ENCODE measurements at places on chromosomes 6 and 20.

DNA sequence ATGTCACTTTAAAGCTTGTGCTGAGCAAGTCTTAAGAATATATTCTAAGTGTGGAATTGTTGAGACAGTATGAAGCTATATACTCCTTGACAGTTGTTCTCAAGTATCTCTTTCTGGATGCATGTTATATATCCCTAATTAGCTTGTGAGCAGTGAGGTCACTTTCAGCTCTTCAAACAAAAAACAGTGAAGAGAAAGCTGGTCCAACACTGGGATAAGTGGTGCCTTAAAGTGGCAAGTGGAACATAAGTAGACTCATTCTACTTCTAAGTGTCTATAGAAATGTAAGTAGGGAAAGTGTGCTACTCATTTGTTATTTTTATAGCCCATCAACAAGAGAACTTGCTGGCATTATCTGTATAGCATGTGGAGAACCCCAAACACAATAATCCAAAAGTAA lies 133.1 kb upstream of the BACH2 start:
- DNase-seq: no peak

DNA sequence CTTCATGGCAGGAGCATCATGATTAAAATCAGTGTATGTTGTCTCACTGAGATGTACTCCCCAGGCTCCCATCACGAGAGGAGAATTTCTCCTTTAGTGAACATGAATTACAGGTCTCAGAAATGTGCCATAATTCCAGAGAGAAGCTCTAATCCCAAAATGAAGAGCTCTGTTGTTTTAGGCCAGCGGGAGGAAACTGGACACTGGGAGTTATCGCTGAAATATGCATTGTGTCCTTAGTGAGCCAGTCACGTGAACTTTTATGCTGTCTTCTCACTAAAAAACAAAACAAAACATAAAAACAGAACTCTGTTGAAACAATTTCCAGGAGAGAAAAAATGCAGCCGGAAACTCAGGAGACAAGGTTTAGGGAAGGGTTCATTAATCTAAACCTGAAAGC lies 315.7 kb upstream of the NT5E start:
- no peak for DNase-seq

DNA sequence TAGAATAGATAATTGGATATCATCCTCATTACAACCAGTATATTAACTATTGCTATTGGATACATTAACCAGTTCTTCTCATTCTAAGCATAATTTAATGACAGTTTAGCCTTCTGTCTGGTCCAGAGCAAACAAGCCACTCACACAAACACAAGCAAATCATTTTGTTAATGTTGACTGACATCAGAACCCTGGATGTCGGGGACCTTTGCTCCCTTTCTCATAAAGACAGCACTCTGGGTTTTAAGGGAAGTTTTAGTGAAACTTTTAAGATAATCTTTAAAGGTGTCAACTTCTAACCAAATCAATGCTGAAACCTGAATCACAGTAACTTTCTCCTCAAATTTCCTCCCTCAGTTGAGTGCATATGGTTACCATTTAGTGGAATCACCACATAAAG lies 113.9 kb downstream of the PTPRK start:
- DNase-seq: no peak

GRCh38 chr20:6680854-6681253 lies 86.6 kb upstream of the BMP2 start:
- DNase-seq: no peak

GRCh38 chr6:2353412-2354137 lies 108.2 kb upstream of the GMDS start:
- peak; percentile 93 for DNase-seq

DNA sequence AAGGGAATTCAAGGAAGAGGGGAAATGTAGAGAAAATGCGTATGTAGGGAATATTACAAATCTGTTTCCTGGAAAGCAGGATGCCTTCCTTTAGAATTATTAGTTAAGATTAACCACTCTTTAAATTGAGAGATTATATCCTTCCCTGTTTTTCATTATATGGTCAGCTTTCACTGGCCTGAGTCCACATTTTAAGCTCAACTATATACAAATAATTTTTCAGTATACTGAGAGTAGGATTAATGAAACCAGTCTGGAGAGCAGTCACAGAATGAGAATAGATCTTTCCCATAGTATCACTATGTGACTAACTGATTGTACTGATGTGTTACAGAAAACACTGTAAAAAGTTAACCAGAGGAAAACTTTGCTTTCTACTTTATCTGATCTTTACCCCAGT lies 306.3 kb downstream of the LAMA2 start:
- DNase-seq: no peak

DNA sequence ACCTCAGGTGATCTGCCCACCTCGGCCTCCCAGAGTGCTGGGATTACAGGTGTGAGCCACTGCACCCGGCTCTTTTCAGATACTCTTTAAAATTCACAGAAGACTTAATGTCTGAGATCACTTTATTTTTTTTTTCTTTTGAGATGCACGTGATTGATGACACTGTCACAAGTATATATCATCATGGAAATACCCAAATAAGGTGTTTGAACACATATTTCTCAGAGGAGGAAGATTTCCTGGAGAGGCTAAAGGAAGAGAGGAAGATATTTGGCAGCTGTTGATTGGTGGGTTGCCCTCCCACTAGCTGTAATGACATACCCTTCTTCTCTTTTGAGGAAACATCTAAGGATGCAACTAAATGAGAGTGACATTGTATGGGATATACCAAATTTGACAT lies 225.9 kb upstream of the CITED2 start:
- no peak for DNase-seq

DNA sequence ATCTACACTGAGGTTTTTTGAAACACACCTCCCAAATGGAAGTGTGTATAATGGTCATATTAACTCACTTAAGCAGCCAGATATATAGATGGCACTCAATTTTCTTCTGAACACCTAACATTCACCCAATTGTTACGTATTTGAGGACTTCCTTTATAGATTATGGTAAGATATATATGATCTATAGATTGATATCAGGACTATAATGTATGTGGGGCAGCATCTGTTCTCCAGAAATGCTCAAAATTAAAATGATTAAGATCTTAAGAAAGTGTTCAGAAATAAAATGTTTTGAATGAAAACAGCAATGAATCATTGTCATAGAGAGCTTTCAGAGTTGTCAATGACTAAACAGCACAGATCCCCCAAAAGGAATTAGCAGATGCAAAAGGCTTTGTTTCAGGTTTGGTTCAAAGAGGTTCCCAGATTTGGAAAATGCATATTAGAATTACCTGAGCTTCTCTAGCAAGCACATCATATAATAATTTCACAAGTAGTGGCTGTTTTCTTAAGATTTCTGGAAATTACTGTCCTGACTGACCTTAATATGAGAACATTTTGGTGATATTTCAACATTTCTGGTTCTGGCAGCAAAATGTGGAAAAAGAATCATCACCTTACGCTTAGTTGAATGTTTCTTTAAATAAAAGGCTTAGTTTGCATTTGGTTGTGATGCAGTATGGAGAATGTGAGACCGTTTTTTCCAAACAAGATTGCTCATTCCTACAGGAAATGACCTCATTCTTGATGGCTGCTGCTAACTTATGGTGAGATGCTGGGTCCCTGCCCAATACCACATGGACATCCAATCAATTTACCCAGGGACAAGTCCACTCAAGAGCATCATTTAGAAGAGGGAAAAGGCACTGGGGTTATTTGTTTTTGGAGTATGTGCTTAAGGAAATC lies 31.5 kb downstream of the TRAF3IP2 start:
- peak; percentile 80 for DNase-seq

- no peak for DNase-seq
These were observed 43.6 kb downstream of the SOBP start for GRCh38 chr6:107533415-107534059.

DNA sequence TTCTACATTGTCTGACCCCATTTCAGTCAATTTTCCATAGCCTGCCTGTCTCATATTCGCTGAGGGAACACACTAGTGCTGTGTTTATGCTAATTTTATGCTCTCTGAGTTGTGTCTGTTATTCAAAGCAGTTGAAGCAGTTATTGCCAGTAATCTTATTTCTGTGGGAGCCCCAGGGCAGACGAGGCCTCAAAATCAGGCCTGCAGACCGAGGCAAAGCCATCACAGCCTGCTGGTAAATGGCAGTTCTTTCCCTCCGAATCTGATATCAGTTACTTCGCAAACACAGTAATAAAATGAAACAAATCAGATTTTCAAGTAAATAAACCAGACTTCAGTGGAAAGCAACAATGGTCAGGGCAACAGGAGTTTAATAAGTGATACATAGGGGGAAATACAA lies 508.4 kb downstream of the PKHD1 start:
- DNase-seq: no peak

DNA sequence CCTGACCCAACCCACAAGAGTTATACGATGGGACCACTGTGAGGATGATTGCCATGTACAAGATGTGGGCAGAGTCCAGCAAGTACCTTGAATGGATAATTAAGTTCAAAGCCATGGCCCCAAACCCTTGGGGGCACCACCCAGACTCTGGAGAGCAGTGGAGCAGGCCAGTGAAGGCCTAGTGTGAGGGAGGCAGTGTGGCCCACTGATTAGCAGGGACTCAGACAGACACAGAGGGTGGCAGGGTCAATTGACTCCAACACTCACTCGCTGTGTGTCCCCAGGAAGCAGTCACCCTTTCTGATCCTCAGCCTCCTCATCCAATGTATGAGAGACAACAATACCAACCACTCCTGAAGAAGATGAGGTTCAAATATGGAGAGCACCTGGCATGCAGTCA lies 1.7 kb upstream of the BPIFA1 start:
- DNase-seq: no peak

DNA sequence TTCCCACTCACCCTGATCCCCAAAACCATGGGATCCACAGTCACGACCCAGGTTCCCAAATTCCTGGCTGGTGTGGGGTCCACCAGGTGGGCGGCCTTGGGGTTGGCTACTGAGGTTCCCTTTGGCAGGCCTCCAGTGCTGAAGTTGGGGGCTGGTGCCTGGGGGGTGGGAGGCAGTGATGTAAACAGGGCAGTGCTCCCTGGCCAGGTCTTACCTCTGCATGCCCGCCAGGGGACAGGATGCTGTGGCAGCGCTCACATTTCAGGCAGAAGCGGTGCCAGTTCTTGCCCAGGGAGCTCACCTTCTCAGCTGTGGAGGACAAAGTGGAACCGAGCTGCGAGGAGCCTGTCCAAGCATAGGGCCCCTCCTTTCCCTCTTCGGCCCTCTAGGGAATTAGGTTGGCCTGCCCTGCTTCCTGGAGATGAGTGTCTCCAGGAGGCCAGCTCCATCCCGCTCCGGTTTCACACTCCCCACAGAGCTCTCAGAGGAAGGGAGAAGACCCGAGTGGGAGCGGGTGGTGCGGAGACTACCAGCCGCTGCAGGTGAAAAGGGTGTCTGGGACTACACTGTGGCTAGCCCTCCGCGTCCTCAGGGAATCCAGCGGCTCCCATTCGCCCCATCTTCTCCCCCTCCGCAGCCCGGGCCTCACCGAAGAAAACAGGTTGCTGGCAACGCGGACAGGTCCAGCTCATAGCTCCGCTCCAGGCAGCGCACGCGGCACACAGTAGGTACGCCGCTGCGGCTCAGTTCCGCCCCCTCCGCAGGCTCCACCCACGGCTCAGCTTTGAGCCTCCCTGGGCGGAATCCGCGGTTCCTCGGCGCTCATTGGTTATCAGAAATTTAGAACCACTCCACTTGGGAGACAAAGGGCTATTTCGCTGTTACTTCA lies at the start of gene CRIP3:
Gene CRIP3, minus strand, starts transcription at position 726 of the 889 bp plus-strand sequence. Its CDS starts 34 bp downstream, at position 692.
- peak; percentile 44 for DNase-seq

- DNase-seq: no peak
These were observed 5.8 kb upstream of the SSTR4 start for GRCh38 chr20:23029324-23029723.

- peak; percentile 92 for DNase-seq
These were observed 156.2 kb downstream of the THBS2 start for GRCh38 chr6:169097381-169097959.

DNA sequence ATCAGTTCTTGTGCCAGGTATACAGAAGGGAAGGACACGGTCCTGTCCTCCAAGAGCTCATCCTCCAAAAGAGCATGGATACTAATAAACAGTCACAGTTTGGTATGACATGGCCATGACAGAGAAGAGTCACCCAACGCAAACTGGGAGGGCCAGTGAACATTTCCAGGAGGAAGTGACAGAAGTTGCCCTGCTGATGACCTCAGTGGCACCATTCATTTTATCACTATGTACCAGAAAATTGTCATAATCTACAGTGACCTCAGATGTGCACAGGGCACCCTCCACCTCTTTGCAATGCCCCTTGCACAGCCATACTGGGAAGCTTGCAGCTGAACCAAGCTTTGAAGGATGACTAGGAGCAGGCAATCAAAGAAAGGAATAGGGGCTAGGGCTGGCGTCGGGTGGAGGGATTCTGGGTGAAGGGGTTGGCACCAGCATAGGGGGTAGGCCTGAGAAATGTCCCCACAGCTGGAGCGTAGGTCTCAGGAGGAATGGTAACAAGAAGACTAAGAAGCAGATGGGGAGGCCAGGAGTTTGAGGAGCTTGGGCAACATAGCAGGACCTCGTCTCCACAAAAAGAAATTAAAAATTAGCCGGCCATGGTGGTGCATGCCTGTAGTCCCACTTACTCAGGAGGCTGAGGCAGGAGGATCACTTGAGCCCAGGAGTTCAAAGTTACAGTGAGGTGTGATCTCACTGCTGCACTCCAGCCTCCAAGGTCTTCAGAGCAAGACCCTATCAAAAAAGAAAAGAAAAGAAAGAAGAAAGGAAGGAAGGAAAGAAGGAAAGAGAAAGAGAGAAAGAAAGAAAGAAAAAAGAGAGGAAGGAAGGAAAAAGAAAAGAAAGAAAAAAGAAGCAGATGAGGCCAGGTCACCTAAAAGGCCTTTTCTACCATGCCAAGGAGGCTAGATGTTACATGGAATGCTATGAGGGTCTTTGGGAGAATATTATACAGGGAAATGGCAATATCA lies 65.3 kb upstream of the SNX9 start:
- no peak for DNase-seq

DNA sequence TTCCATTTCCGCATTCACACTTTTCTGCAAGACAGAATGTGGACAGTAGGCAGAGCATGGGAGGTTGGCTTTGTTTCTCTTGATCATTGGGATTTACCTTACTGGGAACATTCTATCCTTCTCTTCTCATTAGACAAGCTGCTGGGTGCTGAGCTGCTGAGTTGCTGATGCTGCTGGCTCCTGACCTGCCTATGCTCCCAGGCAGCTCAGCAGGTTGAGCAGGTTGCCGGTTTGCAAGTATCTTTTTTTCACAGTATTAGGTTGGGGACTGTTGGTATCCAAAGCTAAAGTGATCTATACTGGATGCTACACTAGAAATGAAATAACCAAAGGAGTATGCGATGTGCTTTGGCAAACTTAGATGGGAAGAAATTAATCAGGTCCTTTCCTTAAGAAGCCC lies 23.7 kb upstream of the ADGRF4 start:
- DNase-seq: no peak
